ENCODE measurements at places on chromosomes 4 and X. TPM values are rescaled to one million over a fixed set of nuclear protein-coding genes. Genes with fewer than 3 reads are reported as not detected.

KIF4A gene
- 6.7 TPM for total RNA-seq

FOXR2 gene
- total RNA-seq, result not detected

ALG13 gene
- total RNA-seq, result 58.6 TPM

TEX13D gene
- not detected for total RNA-seq

- DNase-seq, result no peak
Observed at GRCh38 chr4:172819353-172819752, 349.3 kb upstream of the GALNT7 start.

Measured in tongue (tissue), 3 donors.